GM23248 (cell line): ENCODE measurements at places on chromosomes 1 and 21. TPM values are rescaled to one million over a fixed set of nuclear protein-coding genes. Genes with fewer than 3 reads are reported as not detected.

DNA sequence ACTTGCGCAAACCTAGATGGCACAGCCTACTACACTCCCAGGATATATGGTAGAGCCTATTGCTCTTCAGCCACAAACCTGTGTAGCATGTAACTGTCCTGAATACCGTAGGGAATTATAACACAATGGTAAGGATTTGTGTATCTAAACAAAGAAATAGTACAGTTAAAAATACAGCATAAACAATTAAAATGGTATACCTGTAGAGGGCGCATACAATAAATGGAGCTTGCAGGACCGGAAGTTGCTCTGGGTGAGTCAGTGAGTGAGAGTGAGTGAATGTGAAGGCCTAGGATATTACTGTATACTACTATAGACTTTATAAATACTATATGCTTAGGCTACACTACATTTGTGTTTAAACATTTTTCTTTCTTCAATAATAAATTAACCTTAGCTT, 99.3 kb downstream of the PLD5 start:
- no peaks in the 10 kb centered on the region for H3K27me3 ChIP-seq
- H3K4me3 ChIP-seq = no peak overlapping the region
- H3K4me1 ChIP-seq = no peaks in the 10 kb centered on the region
- no peak overlapping the region for H3K27ac ChIP-seq

GRCh38 chr1:228180959-228181644, 15.5 kb downstream of the IBA57 start:
- H3K27me3 ChIP-seq = no peaks in the 10 kb centered on the region
- no peaks in the 10 kb centered on the region for H3K36me3 ChIP-seq
- H3K4me3 ChIP-seq = no peak overlapping the region

Gene NEXN
- 11.4 and 17.2 TPM in 2 replicates for total RNA-seq

Gene MEX3A
- 0.13 and 0.22 TPM in 2 replicates for total RNA-seq

- H3K27ac ChIP-seq = no peak overlapping the region
- peaks cover 20% of the 10 kb centered on the region for H3K36me3 ChIP-seq
- H3K4me1 ChIP-seq = peaks cover 47% of the 10 kb centered on the region
Measured at GRCh38 chr1:91727763-91728162, 158.2 kb downstream of the TGFBR3 start.

Gene USH2A
- under 0.01 TPM in 1 of 2 replicates, not detected in the other for total RNA-seq

DNA sequence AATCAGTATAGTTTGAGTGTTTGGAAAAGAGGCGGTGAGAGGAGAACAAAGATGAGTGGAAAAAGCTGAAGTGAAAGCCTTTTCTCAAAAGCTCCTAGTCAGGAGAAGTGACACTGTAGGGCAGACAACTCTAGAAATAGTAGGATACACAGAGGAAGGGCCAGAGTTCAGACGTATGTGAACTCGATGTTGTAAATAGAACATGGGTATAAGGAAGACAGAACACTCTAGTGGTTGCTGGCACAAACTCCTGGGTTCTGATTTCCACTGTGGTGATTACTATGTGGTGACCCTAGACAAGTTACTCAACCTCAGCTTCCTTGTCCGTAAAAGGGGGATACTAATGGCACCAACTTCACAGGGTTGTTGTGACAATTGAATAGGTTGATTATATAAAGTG, 30.2 kb upstream of the MGST3 start:
- H3K4me3 ChIP-seq = no peak overlapping the region
- H3K4me1 ChIP-seq = peaks cover 19% of the 10 kb centered on the region
- H3K27ac ChIP-seq = no peak overlapping the region
- H3K27me3 ChIP-seq = no peaks in the 10 kb centered on the region
- no peak for DNase-seq

DNA sequence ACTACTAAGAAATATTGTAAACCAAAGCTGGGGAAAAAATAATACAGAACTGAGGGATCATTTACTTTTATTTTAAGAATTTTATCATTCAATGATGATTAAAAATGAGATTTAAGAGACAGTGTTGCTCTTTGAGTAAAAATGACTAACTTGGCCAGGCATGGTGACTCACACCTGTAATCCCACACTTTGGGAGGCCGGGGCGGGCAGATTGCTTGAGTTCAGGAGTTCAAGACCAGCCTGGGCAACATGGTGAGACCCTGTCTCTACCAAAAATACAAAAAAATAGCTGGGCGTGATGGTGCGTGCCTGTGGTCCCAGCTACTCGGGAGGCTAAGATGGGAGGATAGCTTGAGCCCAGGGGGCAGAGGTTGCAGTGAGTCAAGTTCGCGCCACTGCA, 21.8 kb upstream of the PLEKHO1 start:
- H3K36me3 ChIP-seq = no peaks in the 10 kb centered on the region
- no peak overlapping the region for H3K27ac ChIP-seq
- no peak overlapping the region for H3K4me3 ChIP-seq
- H3K4me1 ChIP-seq = peaks cover 12% of the 10 kb centered on the region
- peak; percentile 36 for DNase-seq
- H3K27me3 ChIP-seq = no peaks in the 10 kb centered on the region

- H3K4me1 ChIP-seq = no peaks in the 10 kb centered on the region
- H3K36me3 ChIP-seq = no peaks in the 10 kb centered on the region
- no peaks in the 10 kb centered on the region for H3K27me3 ChIP-seq
- H3K27ac ChIP-seq = no peak overlapping the region
- H3K4me3 ChIP-seq = no peak overlapping the region
- no peak for DNase-seq
Measured at GRCh38 chr1:58119971-58120370, 426.6 kb downstream of the OMA1 start.

DNA sequence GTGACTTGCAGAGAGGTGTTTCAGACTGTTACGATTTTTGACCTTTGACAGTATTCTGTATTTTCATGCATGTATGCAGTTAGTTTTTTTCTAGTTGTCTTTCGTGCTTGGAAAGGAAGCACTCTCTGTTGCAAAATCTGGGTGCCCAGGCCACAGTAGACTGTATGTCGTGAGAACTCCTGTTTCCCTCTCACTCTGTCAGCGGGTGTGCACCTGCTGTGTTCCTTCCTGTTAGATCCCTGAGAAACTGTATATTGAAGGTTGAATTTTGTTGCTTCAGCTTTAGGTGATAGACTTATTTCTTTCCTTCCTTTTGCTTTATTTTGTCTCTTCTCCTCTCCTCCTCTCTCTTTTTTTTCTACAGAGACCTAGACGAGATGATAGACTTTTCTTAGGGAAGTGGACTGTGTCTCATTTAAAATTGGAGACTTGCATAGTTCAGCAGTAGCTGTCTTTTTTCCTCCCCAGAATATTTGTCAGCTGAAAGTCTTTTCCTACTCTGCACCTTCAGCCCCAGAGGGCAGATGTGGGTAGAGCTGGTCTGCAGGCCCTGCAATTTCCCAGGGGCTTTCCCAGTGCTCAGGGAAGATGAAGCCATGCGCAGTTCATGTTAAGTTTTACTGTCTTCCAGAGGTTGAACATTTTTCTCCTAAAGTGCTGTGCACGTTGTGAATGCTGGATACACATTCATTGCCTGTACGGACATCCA, 1.4 kb downstream of the TRAPPC10 start:
- H3K27ac ChIP-seq = peak overlapping the region; percentile 77
- H3K4me1 ChIP-seq = peaks cover 34% of the 10 kb centered on the region
- peak overlapping the region; percentile 95 for H3K4me3 ChIP-seq

- no peak overlapping the region for H3K4me3 ChIP-seq
- H3K36me3 ChIP-seq = no peaks in the 10 kb centered on the region
- no peaks in the 10 kb centered on the region for H3K27me3 ChIP-seq
Measured at GRCh38 chr1:86218859-86219258, 62.3 kb upstream of the COL24A1 start.

Gene CELA2B
- total RNA-seq = not detected in 2 replicates

Gene CLCC1
- total RNA-seq = 35.3 and 58.0 TPM in 2 replicates

DNA sequence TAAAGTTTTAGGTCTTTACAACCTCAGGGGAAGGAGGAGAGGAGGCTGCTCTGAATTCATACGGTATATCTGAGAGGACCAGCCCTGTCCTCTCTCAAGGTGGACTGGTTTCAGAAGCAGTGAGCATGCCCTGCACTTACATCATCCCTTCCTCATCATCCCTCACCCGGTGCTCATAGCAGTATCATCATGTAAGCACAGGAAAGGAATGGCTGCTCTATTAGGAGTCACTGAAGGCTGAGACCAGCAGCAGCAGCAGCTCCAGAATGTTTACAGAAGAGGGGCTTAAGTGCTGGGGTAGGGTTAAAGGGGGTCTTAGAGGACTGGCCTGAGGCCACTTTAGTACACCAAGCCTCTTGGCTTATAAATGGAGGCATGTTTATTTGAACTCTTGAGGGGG, 185.9 kb downstream of the AK5 start:
- H3K27me3 ChIP-seq = no peaks in the 10 kb centered on the region
- H3K4me3 ChIP-seq = no peak overlapping the region
- DNase-seq = peak; percentile 38

Gene TEKT2
- not detected in 2 replicates for total RNA-seq

DNA sequence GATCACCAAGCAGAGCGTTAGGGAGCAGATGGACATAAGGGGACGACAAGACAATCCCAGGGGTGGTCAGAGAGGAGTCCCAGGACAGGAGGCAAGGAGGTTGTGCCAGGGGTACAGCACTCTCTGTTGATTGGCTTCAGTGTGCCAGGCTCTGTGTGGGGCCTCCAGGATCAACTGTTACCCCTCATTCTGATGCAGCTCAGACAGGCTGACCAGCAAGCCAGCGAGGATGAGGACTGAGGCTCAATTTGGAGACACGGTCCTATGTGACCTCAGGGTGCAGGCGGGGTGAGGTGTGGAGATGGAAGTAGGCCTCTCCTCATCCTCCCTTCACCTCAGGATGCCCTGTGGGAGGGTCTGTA, 4.0 kb downstream of the HYI start:
- H3K27ac ChIP-seq = no peak overlapping the region
- peaks cover 4% of the 10 kb centered on the region; the same call in 1 of the 2 replicates for H3K4me1 ChIP-seq
- H3K27me3 ChIP-seq = no peaks in the 10 kb centered on the region
- no peak for DNase-seq
- no peak overlapping the region for H3K4me3 ChIP-seq

GRCh38 chr1:115908565-115909274, 67.6 kb upstream of the SLC22A15 start:
- no peaks in the 10 kb centered on the region for H3K4me1 ChIP-seq
- H3K4me3 ChIP-seq = no peak overlapping the region
- no peak overlapping the region for H3K27ac ChIP-seq

DNA sequence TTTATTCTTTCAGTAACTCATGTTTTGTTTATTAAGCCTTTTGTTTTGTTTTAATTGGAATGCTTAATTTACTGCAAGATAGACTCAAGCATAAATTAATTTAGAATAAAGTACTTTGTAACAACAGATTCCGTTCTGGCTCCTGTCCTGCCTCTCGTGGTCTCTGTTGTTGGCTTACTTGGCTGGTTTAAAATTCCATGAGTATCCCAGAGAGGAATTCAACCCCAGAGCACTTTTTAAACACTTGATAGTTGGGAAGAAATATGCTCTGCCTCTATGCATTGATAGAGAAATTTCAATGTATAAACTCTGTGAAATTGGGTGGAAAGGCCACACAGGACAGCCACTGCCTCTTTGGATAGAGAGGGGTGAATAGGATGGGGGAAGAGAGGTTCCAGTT, 89.7 kb downstream of the ATP5PO start:
- peak; percentile 72 for DNase-seq
- 0 out of 2 replicates have a peak overlapping the region, but pooled peaks have one; percentile 3 for H3K4me3 ChIP-seq
- H3K27me3 ChIP-seq = no peaks in the 10 kb centered on the region
- H3K36me3 ChIP-seq = 0 out of 2 replicates have a peak, but pooled peaks cover 11% of the 10 kb centered on the region

- H3K27ac ChIP-seq = no peak overlapping the region
- no peak for DNase-seq
- H3K36me3 ChIP-seq = no peaks in the 10 kb centered on the region
- H3K27me3 ChIP-seq = no peaks in the 10 kb centered on the region
- H3K4me1 ChIP-seq = peaks cover 7% of the 10 kb centered on the region; the same call in 1 of the 2 replicates
- no peak overlapping the region for H3K4me3 ChIP-seq
Measured at GRCh38 chr1:41547336-41547735, 62.9 kb upstream of the EDN2 start.

DNA sequence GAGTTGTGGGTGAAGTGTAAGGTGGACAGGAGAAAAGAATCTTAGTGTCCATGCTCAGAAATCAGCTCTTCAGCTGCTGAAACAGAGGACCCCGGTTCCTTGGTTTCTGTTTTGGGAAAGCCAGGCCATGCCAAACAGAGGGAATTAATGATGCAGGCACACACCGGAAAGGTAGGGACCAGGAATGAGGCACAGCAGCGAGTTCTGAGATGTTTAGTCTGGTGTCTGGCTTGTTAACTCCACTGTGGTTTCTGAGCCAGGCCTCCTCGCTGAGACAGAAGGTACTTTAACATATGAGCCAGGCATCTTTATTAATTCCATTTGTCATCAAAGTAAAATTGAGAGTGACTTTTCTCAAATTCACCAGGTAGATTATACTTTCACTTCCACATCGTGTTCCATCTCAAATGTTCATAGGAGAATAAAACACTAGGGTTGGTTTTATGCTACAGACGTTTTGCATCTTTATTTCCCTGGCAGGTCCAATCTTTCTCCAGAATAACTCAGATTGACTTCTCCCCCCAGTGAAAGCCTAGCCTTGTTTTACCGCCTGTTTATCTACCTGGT, 23.5 kb downstream of the LRRC8D start:
- H3K36me3 ChIP-seq = no peaks in the 10 kb centered on the region
- DNase-seq = peak; percentile 44
- H3K4me3 ChIP-seq = peak overlapping the region; percentile 74
- H3K27ac ChIP-seq = peak overlapping the region; percentile 48
- H3K4me1 ChIP-seq = peaks cover 6% of the 10 kb centered on the region

GRCh38 chr1:231807541-231807940, 181.0 kb downstream of the DISC1 start:
- peaks cover 26% of the 10 kb centered on the region for H3K4me1 ChIP-seq
- DNase-seq = peak; percentile 11
- H3K36me3 ChIP-seq = no peaks in the 10 kb centered on the region
- H3K27me3 ChIP-seq = no peaks in the 10 kb centered on the region

GRCh38 chr1:92363401-92363800, 64.5 kb downstream of the RPAP2 start:
- H3K36me3 ChIP-seq = peaks cover 13% of the 10 kb centered on the region; the same call in 1 of the 2 replicates
- DNase-seq = no peak
- H3K4me1 ChIP-seq = no peaks in the 10 kb centered on the region
- H3K27ac ChIP-seq = no peak overlapping the region
- H3K4me3 ChIP-seq = no peak overlapping the region

DNA sequence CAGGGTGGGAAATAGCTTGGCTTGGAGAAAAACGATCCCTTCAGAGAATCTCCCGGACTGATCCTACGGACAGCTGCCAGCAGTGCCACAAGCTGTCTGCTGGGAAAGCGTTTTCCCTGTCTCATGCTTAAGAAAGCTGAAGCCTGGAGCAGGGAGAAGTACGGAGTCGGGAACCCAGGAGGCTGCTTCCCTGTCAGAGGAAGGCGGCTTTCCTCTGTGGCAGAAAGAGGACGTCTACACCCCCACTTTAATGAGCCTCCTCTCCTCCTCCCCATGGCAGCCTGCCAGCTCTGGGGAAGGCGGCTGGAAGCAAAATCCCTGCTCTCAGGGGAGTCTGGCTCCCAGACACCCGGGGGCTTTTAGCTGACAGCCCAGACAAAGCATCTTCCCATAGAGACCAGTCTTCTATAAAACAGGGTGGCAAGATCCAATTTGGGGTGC, 7.3 kb downstream of the KIF21B start:
- H3K4me1 ChIP-seq = no peaks in the 10 kb centered on the region
- no peaks in the 10 kb centered on the region for H3K36me3 ChIP-seq
- peaks cover 22% of the 10 kb centered on the region for H3K27me3 ChIP-seq
- DNase-seq = peak; percentile 51
- no peak overlapping the region for H3K4me3 ChIP-seq
- no peak overlapping the region for H3K27ac ChIP-seq
